ENCODE measurements at places on chromosomes 11 and 22. TPM values are rescaled to one million over a fixed set of nuclear protein-coding genes. Genes with fewer than 3 reads are reported as not detected.
A peak's percentile ranks its signal among the peaks of the same experiment; 100 is the strongest.

DNA sequence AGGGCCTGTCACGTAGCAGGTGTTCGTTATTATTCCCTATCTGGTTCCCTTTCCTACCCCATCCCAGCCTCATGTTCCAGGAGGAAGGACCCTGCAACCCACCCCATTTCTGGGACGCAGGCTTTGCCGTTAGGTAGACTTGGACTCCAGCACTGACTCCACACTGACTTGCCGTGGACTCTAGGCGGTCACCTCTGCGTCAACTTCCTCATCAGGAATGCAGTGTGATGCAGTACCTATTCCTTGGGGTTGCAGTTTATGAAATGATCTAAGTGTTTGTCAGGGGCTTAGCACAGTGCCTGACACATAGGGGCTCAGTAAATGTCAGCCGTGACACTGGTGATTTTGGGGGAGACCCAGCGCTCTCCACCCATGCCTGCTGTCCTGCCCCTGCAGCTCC, 16.8 kb downstream of the DGKZ start:
- no peak for DNase-seq

BTBD18 gene
- not detected for total RNA-seq

DNA sequence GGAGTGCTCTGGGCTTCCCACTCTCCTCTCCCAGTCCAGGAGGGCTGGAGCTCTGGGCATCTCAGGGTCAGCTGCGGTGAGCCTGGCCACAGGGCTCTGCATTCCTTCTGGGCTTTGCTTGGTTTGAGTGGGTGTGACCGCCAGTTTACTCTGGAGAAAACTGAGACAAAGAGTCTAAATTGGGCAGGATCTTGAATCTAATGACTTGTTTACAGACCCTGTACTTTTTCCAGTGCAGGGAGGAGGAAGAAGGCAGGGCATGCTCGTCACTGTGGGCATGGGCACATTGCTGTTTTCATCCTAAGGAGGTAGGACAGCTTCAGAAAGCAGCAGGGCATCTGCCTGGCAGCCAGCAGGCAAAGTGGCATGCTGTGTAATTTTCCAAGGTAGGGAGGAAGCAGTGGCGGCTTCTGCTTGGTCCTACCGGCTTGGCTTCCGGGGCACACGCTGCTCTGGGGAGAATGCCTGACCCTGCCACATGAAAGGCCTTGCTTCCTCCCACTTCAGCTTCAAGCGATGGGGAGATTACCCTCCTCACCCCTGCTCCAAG, 22.9 kb downstream of the FLI1 start:
- DNase-seq = peak; percentile 82

DDB1 gene
- 170 TPM for total RNA-seq

DNA sequence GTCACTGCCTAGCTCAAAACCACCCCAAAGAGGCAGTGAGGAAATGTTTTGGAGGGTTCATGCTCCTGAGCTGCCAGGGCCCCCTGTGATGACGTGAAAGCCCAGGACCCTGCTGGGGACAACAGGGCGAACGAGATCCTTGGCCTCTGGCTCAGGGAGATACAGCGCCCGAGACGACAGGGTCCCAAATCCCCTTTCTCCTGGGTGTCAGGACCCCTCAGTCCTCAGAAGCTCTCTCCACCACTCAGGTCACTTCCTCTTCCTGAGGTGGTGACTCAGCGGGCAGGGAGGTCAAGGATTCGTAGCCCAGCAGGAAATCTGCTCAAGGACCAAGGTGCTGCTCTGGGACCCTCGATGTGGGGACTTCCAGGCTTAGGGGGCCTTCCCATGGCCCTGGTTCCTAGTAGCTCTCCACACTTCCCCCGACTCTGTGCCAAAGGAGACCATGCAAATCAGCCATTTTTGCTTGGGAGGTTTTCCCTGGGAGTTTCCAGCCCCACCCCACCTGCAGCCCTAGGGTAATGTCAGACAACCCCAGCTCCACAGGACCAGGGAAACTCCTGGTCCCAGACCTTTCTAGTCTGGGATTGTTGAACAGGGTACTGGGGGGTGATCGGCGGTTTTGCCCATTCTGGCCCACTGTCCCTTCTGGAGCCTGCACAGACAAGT, 12.8 kb downstream of the BCL9L start:
- DNase-seq = peak; percentile 72

GRCh38 chr11:78189851-78190250, 1.1 kb downstream of the USP35 start:
- DNase-seq = peak; percentile 24

GRCh38 chr22:48197189-48197690, 1434.8 kb downstream of the TBC1D22A start:
- DNase-seq = no peak

BRMS1 gene
- 55.6 TPM for total RNA-seq

GRCh38 chr11:130404727-130405126, 23.7 kb downstream of the ADAMTS8 start:
- DNase-seq = no peak

- DNase-seq = no peak
These were observed 75.3 kb downstream of the KCNQ1 start for GRCh38 chr11:2519862-2520735.

POU2F3 gene
- not detected for total RNA-seq

- DNase-seq = no peak
These were observed 141.0 kb downstream of the MSANTD4 start for GRCh38 chr11:105881027-105881426.

Measured in natural killer cell (primary cell).